ENCODE measurements at places on chromosomes 2 and 18. TPM values are rescaled to one million over a fixed set of nuclear protein-coding genes. Genes with fewer than 3 reads are reported as not detected.

Gene ANKAR
- 5.6 TPM for total RNA-seq

Gene MAB21L4
- not detected for total RNA-seq

Gene DARS1
- total RNA-seq, result 201 TPM

Gene REG3G
- not detected for total RNA-seq

Gene RTKN
- total RNA-seq, result 17.7 TPM

Gene MORN2
- 72.8 TPM for total RNA-seq

Gene RAB6C
- total RNA-seq, result not detected

Gene SKA1
- 36.4 TPM for total RNA-seq

GRCh38 chr2:66730441-66730840, 295.5 kb downstream of the MEIS1 start:
- no peak for DNase-seq

DNA sequence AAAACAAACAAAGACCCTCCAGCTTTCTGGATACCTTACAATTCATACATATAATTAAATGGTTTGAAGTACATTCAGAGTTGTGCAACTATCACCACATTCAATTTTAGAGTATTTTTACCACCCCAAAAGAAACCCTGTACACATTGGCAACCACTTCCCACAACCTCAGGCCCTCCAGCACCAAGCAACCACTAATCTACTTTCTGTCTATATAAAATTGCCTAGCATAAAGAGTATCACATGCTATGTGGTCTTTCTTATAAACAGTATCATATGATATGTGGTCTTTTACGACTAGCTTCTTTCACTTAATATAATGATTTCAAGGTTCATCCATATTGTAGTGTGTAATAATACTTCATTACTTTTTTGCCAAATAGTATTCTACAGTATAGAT, 7.3 kb downstream of the IER3IP1 start:
- no peak for DNase-seq

GRCh38 chr18:25704494-25704893, 352.5 kb upstream of the ZNF521 start:
- DNase-seq, result peak; percentile 65

DNA sequence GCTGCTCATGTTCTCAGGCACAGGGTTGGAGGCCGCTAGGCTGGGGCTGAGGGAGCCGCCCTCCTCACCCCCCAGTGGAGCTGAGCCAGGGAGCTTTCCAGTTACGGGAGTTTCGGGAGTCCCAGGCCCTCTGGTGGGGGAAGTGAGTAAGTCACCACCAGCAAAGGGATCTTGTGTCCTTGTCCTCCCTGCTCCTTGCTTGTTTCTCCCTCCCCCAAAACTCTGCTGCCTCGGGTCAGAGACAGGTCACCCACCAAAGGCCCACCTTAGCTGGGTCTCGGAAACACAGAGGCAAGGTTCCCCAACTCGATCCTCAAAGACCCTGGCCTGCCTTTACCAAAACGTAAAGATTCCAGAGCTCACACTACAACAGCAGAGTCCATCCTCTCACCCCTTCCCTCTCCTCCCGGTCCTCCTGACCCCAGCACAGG, 60.5 kb upstream of the POMC start:
- peak; percentile 78 for DNase-seq

DNA sequence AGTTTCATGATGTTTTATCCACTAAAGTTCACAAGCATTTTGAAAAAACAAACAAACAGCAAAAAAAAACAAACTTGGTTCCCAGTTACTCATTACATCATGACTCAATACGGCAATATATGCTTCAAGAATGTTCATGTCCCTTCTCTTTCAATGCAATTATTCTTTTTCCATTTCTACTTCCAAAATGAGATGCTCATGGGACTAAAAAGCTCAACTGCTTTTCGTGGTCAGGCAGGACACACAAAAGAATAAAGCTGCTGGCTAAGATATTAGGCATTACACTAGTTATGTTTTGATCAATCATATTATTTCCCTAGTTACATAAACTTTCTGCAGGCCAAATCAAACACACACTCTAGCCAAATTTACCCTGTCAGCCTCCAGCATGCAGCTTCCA, 301.3 kb downstream of the EPHA4 start:
- no peak for DNase-seq

- DNase-seq, result peak; percentile 30
These were observed 184.1 kb downstream of the MTCL1 start for GRCh38 chr18:8889489-8889888.

- DNase-seq, result no peak
These were observed 9.8 kb upstream of the SAP130 start for GRCh38 chr2:128037649-128038048.

DNA sequence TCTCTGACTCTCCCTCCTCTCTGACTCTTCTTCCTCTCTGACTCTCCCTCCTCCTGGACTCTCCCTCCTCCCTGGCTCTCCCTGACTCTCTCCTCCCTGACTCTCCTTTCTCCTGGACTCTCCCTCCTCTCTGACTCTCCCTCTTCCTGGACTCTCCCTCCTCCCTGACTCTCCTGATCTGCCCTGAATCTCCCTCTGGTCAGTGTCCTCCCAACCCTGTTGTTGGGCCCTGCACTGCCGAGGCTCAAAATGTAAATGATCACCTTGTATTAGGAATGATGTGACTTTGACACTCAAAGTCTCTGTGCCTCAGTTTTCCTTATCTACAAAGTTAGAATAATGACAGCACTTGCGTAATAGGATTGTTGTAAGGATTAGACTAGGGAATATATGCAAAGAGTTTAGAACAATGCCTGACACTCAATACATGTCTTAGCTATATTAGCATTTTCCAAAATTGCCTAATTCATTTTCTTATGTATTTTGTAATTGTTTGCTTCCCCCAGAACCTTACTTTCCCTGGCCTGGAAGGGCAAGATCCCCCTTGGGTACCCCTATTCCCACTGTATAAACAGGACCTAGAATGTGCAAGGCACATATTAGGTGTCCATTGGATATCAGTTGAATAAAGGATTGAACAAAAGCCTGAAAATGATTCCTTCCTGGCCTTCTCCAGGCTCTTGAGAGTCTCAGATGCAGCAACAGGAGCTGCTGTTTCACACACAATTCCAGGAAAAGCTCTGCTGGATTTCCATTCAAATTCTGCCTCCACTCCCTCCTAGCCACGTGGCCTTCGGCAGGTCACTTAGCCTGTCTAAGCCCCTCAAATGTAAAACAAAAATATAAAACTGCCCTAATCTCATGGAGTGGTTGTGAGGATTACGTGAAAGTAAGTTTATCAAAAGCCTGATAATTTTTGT, 170.1 kb downstream of the INHBB start:
- no peak for DNase-seq

DNA sequence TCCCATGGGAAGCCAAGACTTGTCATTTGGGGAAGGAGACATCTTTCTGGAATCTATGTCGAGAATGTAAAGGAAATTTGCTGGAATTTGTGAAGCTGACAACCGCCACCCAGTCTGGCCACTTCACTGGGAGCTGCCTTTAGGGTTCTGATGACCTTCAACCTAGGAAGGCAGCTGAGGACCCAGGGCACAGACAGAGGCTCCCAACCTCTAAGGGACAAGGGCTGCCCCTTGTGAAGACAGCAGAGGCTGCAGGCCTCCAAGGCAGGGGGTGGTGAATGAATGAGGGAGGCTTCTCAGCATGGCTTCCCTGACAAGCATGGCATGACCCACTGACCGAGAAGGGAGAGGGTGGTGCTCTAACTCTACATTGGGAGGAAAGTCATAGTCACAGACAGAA, 128.9 kb upstream of the ASB18 start:
- no peak for DNase-seq

DNA sequence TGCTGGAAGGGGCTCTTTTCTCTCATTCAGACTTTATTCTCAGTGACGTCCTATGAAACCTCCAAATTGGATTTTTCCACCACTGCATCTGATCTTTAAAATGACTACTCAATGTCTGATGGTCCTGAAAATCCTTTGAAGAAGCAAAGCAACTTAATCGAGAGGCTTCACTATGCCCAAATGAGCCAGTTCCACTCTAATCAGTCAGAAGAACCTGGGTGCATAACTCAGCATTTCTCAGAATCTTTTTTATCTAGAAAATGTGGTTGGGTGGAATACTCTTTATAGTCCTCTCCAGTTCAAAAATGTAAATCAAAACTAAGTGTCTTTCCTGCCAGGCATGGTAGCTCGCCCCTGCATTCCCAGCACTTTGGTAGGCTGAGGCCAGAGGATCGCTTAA, 60.7 kb downstream of the PRELID3A start:
- DNase-seq, result no peak

DNA sequence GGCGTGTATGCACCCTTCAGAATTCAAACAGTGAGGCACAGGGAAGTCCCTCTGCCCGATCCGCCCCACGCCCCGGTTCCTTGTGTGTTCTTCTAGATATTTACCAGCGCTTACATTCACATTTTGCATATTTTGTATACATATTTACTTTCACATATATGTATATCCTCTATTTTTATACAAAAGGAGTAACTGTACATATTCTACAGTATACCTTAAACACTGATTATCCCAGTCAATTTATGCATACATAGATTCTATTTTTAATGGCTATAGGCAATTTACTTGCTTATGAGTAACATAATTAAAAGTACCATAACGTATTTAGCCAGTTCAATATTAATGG, 307 bp upstream of the DUSP11 start:
- DNase-seq, result no peak

GRCh38 chr18:35582899-35583558, 1.5 kb downstream of the GALNT1 start:
- peak; percentile 14 for DNase-seq

DNA sequence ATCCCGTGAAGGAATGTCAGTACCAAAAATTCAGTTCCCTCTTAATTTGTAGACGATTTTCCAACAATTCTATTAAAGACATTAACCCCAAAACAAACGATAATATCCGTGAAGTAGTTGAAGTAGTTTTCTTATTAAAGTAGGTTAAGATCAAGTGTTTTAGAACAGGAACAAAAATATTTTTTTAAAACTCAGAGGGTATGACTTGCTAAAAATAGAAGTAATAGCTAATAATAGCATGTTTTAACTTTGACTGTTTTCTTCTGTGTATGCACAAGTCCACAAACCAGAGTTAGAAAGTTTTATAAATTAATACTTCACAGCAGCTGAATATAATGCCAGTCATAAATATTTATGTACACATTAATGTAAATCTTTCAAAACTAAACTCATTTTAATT, 2.4 kb downstream of the DNAJC10 start:
- DNase-seq, result no peak

- DNase-seq, result peak; percentile 18
These were observed 198.1 kb downstream of the ZNF407 start for GRCh38 chr18:74795751-74796150.

- peak; percentile 69 for DNase-seq
These were observed 61.6 kb downstream of the ST3GAL5 start for GRCh38 chr2:85826990-85827878.

DNA sequence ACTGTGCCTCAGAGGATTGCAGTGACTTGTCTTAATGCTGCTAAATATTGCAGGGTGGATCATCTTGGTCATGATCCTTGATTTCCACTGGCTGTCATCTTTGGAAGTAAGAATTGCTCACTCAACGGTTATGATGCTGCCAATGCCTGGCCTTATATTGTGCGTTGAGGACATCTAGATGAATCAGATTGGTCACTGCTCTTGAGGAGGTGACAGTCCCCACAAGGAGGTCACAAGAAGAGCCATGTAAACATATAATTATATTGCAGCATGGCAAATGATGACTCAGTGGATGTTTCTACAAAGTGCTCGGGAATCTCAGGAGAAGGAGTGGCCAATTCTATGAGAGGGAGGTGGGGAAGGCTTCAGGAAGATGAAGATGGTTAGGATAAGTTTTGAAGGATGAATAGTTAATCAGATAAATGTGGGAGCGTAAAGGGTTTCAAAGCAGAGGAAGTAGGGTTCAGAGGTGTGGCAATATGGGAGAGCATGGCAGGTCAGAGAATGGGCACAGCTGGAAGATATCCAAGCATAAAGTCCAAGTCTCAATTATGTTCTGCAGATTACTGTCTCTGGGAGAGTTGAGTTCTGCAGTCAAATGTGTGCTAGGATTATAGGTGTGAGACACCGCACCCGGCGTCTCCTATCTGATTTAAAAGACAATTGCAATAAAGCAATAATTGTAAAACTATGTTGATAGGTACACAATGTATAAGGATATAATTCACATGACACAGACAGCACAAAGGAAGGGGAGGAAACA, 21.3 kb upstream of the TMEM131 start:
- DNase-seq, result no peak

DNA sequence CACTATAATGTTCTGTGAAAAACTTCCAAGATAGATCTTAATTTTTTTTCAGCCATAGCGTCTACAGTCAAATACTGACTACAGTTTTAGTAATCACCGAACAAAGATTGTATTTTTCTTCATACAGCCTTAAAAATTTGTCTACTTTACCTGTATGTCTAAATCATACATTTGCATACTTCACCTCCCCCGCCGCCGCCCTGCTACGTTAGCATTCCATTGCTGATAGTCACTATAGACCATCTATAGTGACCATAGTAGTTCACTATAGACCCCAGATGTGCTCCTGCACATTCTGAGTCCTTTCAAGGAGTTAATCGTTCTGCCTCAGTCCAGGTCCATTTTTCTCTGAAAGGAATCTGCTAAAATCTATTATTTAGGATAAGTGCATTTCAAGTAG, 325.0 kb downstream of the CCDC178 start:
- no peak for DNase-seq

- DNase-seq, result no peak
These were observed 50.5 kb downstream of the USP37 start for GRCh38 chr2:218517434-218518206.

- DNase-seq, result no peak
These were observed 45.4 kb upstream of the PPP4R1 start for GRCh38 chr18:9659499-9660375.

DNA sequence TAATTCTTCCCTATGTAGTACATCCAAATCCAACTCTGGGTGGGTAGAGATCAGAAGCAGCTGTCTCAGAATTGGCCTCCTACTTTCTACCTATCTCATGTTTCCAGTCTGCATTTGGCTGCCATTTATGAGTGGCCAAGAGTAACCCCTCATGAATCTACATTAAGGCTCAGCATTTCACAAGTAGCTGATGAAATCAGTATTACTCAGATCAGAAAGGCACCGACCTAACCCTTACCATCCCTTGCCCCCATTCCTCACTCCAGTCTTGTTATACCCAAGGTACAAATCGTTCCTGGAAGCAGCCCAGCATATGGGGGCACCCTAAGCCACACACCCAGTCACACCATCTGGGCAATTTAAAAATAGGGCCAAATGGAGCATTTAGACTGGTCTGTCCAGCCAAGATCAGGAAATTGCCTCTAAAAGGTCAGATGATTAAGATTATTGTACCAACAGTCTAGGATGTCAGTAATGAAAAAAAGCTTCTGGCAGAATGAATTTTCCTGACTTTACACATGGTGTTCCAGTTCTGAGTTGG, 37.1 kb downstream of the CD28 start:
- peak; percentile 64 for DNase-seq

- DNase-seq, result peak; percentile 70
These were observed 5.4 kb upstream of the CWC22 start for GRCh38 chr2:180012523-180012922.

DNA sequence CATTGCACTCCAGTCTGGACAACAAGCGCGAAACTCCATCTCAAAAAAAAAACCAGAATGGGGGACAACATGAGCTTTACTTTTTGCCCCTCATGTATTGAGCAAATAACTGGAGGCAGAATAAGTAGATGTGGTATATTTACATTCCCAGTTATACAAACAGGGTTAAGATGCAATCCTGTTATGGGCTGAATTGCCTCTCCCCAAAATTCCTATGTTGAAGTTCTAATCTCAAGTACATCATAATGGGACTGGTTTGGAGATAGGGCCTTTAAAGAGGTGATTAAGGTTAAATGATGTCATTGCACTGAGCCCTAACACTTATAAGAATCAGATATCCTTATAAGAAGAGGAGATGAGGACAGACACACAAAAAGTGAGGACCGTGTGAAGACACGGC, 319.8 kb upstream of the KLHL29 start:
- no peak for DNase-seq

GRCh38 chr2:144834998-144835633, 315.2 kb upstream of the ZEB2 start:
- DNase-seq, result peak; percentile 65

All from RPMI7951 (cell line).